Activated naive CD4-positive, alpha-beta T cell treated with Interleukin-2 at 50 U/mL for 16 hours (primary cell): ENCODE measurements at places on chromosomes 12 and 14.

DNA sequence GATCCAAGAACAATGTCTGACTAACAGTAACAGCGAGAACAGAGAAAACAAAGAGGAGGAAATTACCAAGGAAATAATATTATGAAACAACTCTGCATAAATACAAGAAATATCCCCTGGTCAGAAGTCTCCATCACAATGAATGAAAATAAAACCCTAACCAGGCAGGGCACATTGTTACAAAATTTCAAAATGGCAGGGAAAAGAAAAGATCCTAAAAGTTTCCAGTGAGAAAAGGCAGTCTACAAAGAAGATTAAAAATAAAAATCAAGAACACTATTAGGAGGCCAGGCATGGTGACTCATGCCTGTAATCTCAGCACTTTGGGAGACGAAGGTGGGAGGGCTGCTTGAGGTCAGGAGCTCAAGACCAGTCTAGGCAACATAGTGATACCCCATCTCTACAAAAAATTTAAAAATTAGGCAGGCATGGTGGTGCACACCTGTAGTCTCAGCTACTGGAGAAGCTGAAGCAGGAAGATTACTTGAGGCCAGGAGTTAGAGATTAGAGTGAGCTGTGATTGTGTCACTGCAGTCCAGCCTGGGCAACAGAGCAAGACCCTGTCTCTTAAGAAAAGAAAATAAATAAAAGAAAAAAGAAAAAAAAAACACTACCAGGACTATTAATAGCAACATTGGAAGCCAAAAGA, 47.8 kb downstream of the FERMT2 start:
- DNase-seq: no peak

DNA sequence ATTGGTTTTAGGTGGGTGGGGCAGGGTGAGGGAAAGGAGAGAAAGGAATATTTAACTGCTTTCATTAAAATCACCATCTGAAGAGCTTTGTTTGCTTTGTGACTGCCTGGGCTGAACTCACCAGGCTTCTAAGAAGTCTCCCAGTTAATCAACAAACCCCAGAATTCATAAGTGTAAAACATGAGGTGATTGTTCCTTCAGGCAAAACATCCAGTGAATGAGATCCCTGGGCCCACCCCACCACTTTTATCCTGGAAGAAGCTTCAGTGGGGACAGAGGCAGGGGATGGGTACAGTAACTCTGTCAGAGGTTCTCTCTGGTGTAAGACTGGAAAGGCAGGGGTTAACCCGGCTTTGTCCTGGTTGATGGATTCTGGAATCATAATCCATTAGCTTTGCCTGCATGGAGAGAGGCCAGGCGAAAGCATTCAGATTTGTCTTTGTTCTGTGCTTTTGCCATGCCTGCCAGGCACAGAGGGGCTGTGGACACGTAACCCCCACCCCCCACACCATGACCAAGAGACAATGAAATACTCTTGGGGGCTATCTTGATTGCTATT, 16.7 kb downstream of the PDE1B start:
- no peak for DNase-seq

GRCh38 chr14:105387530-105387922, 10.8 kb upstream of the TEX22 start:
- DNase-seq: no peak

GRCh38 chr14:68401855-68402254, 391.0 kb downstream of the ZFP36L1 start:
- no peak for DNase-seq

- no peak for DNase-seq
These were observed 103.8 kb downstream of the RFLNA start for GRCh38 chr12:124398578-124399227.

DNA sequence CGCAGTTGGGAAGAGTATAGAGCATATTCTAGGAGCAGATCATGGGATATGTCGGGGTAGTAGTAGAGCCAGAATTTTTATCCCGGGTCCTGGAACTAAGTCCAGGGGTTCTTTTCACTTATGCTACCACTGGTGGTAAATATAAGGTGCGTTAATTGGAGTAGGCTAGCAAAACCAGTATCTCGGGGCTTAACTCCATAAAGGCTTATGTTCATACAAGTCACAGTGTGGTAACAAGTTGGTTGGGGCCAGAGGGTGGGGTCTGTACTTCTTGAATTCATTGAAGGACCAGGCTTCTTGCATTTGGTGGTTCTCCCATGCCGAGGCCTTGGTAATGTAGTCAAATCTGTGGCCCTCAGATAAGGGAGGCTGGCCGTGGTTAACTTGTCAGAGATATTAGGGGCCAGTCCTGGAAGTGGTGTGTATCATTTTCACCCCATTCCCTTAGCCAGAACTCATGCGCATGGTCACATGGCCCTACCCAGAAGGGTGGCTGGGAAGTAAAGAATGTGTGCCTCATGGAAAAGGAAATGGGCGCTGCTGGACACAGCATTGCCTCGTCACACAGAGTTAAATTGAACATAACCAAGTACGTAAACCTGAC, 1.5 kb upstream of the ZNF641 start:
- no peak for DNase-seq

- DNase-seq: no peak
These were observed 28.3 kb downstream of the DUSP16 start for GRCh38 chr12:12534166-12534866.

- DNase-seq: no peak
These were observed 102.1 kb downstream of the FIGNL2 start for GRCh38 chr12:51746416-51746815.

DNA sequence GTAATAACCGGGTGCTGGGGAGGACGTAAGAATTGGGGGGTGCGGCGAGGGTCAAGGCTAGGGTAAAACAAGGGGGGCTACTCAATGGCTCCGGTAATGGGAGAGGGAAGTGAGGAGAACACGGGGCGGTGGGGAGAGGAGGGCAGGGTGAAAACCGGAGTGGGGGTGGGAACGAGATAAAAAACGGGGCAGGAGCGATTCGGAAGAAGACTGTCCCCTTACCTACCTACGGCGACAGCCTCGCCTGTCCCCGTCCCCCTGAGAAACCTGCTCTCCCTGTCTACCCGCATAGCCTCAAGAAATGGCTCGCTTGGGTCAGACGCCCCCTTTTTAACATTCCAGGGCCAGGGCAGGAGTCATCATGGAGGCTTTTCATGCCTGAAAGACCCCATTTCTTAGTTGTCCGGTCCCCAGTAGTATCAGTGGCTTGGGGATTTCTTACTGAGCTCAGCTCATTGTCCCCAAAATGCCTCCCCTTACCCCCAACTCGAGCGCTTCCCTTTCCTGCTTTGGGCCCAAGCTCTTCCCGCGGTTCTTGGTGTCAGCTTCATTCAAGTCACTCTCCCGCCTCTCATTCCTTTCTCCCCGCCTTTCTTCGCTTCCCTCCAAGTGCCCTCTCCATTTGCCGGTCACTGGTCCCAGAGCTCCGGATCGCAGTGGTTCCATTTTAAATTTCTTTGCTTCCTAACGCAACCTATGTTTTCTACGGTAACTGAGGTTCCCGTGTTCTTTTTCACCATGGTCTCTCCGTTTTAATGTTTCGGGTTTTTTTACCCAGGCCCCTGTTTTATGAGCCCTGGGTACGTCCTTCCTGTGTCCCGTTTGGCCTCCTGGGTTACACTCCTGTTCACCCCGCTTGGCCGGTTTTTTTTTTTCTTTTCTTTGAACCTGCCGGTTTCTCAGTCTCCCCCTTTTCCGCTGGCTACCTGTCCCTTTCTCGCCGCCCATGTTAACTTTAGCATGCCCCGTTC, 1.2 kb upstream of the WSB2 start:
- peak; percentile 13 for DNase-seq

DNA sequence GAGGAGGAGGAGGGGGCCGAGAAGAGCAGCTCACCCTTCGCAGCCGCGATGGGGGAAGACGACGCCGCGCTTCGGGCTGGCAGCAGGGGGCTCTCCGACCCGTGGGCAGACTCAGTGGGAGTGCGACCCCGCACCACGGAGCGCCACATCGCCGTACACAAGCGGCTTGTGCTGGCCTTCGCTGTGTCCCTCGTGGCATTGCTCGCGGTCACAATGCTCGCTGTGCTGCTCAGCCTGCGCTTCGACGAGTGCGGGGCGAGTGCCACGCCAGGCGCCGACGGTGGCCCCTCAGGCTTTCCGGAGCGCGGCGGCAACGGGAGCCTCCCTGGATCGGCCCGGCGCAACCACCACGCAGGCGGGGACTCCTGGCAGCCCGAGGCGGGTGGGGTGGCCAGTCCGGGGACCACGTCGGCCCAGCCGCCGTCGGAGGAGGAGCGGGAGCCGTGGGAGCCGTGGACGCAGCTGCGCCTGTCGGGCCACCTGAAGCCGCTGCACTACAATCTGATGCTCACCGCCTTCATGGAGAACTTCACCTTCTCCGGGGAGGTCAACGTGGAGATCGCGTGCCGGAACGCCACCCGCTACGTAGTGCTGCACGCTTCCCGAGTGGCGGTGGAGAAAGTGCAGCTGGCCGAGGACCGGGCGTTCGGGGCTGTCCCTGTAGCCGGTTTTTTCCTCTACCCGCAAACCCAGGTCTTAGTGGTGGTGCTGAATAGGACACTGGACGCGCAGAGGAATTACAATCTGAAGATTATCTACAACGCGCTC, 745 bp downstream of the TRHDE start:
- no peak for DNase-seq

DNA sequence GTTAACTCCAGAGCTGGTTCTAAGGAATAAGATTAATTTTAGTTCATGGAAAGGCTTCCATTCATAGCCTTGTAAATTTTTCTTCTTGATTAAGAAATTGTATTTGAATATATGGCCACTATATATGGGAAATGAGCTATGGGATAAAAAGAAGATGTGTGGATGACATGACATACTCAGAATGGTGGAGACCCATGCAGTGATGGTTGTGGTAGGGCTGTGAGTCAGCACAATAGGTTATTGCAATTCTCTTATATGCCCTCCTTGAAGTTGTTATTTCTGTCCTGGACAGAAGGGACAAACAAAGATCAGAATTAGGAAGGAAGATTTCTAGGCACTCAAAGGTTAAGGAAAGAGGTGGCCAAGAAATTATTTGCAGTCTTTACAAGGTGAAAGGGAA, 21.5 kb downstream of the RASSF9 start:
- no peak for DNase-seq

GRCh38 chr12:11568155-11568761, 81.2 kb upstream of the ETV6 start:
- DNase-seq: no peak

DNA sequence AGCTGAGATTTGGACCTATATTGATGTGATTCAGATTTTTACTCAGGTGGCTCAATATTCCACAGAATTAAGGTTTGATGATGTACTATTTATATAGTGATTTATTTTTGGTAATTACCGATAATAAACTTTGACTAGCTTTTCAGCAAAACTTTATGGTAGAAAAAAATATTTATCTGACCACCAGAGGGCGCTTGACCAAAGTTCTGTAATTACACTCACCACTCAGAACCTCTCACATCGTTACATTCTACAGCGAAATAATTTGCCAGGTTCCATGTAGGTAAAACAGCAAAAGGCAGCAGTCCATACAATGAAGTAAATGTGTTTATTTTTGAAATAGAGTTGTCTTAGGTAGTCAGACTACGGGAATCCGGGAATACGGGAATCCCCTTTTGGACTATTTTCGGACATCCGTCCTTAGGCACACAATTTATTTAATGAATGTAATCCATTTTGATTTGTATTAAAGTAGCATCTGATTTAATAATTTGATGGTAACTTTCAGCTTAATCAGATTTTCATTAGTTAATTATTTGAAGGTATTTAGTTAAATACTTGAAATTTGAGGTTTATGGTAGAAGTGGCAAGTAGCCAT, 143.0 kb upstream of the DDHD1 start:
- no peak for DNase-seq

- DNase-seq: no peak
These were observed 5.7 kb upstream of the IGFBP6 start for GRCh38 chr12:53091756-53092155.

DNA sequence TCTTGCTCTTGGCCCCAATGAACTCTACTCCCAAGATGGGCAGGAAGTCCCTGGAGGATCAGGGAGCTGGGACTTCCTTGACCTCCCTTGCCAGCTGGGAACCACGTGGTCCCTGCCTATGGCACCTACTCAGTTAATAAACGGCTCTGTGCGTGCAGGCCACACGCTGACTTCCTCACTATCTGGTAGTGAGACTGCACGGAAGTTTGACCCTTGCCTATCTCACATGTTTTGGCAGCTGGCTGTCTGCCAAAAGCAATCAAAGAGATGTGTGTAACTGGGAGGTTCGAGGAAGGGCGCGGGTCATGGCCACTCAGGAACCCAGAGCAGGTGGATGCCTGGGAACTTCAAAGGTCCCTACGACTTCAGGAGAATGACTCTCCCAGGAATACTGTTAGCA, 57.9 kb downstream of the RFLNA start:
- no peak for DNase-seq

GRCh38 chr12:7667125-7667524, 1.4 kb upstream of the APOBEC1 start:
- DNase-seq: no peak

GRCh38 chr12:55720071-55720564, at the start of gene RDH5:
Gene RDH5, plus strand, starts transcription at chr12:55720393. Its CDS starts 792 bp downstream, at chr12:55721185.
- DNase-seq: no peak

- DNase-seq: no peak
These were observed 52.4 kb downstream of the CLMN start for GRCh38 chr14:95267306-95267705.

DNA sequence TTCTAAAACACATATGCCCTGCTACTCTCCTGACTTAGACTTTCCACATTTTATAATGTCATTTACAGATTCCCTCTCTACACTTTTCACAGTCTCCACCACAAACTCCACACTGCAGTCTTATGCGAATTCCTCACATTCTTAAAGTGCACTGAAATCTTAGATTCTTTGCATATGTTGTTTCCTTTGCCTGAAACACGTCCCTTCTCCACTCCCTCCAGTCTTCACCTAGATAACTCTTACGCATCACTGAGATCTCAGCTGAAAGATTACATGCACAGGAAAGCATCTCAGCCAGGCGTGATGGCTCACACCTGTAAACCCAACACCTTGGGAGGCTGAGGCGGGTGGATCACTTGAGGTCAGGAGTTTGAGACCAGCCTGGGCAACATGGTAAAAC, 3.8 kb upstream of the ARHGAP9 start:
- DNase-seq: no peak

DNA sequence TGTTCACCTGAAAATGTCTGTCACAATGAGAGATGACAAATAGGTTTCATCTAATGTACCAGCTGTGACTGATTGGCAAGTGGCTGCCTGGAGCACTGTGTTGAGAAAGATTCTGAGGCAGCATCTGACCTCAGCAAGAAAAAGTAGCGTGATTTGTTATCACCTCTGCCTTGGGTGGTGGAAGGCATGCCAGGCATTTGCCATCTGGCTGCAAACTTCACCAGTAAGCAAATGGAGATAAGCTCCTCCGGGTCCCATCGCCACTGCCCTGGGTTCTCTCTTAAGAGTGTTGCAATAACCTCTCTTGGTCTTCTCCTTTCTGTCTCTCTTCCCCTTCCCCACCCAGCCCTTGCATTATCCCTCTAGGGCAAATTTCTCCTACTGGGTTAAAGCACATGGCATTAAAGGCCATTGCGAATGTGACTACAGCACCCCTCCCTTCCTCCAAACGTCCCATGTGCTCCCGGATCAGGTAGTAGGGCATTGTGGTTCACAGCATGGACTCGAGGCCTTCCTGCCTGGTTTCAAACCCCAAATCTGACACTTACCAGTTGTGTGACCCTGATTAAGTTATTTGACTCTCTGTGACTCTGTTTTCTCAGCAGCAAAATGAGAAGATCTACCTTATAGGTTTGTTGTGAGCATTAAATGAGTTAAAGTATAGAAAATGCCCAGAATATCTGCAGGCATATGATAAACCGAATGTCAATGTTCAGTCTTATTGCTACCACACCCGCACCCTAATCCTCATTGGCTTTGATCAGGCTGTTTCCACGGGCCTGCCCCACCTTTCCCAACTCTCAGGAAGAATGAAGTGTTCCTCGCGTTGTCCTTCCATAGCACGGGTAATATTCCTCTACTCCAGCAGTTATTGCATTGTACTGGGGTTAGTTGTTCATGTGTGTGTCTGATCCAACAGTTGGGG, 8.2 kb upstream of the LGALS3 start:
- no peak for DNase-seq

- DNase-seq: no peak
These were observed 1.4 kb downstream of the LRFN5 start for GRCh38 chr14:41607966-41608663.
